Hypothalamus (tissue), 51 donors: ENCODE measurements at places on chromosomes 13 and 19.

- DNase-seq: no peak
Observed at GRCh38 chr13:100361504-100361903, 227.1 kb downstream of the GGACT start.

DNA sequence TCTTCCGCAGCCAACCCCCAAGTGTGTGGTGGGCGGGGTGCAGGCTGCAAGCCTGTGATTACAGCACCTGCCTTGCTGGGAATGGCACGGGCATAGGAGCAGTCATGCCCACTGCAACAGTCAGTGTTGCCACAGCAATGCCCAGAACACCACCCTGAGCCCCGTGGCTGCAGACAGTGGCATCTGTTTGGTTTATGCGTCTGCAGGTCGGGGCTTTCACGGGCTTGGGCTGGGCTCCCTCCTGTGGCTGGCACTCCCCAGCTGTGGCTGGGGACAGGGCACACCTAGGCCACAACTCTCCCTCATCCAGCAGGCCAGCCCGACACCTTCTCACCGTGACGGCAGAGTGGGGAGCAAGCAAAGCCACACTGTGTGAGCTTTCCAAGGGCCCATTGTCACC lies 115.3 kb upstream of the C1QTNF9B start:
- no peak for DNase-seq

GRCh38 chr19:39845172-39845571 lies 1.0 kb downstream of the FBL start:
- no peak for DNase-seq

GRCh38 chr13:44620057-44620456 lies 43.9 kb upstream of the TSC22D1 start:
- no peak for DNase-seq

DNA sequence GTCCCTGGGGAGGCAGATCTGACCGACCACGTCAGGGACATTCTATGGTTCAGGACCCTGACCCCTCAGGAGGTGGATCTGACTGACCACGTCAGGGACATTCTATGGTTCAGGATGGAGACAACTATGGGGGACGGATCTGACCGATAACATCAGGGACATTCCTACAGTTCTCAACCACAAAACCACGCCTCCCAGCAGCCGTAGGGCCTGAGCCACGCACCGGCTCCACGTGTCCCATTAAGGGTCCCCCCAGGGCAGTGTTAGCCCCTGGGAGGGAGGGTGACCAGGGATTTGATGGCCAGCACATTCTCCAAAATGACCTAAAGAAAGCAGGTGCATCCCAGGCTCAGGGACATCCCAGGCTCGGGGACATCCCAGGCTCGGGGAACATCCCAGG lies 49.0 kb upstream of the C13orf46 start:
- DNase-seq: no peak

DNA sequence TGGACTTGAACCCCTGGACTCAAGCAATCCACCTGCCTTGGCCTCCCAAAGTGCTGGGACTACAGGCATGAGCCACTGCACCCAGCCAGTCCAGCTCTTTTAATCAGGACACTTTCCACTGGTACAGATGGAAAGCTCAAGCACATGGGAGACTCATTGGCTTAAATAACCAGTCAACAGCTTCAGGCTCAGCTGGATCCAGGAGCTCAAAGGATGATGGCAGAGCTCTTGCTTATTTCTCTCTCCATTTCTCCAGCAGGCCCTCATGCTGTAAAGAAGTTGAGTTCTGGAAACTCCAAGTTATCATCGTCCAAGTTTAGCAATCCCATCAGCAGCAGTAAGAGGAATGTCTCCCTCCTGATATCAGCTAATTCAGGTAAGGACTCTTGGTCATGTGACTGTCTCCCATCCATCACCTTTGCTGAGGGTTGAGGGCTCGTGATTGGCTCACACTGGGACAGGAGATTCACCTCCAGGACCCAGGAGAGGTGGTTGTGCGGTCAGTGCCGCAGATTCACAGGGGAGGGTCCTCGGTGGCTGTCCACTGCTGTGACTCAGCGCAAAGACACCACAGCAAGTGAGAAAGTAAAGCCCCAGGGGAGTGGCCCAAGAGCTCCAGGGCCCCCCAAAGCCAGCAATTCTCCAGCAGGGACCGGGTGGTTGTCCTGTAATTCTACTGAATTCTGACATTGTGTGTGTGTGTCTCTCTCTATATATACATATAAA lies 5.1 kb downstream of the CCL25 start:
- no peak for DNase-seq

GRCh38 chr19:23957660-23958281 lies 43.1 kb downstream of the ZNF726 start:
- DNase-seq: no peak

DNA sequence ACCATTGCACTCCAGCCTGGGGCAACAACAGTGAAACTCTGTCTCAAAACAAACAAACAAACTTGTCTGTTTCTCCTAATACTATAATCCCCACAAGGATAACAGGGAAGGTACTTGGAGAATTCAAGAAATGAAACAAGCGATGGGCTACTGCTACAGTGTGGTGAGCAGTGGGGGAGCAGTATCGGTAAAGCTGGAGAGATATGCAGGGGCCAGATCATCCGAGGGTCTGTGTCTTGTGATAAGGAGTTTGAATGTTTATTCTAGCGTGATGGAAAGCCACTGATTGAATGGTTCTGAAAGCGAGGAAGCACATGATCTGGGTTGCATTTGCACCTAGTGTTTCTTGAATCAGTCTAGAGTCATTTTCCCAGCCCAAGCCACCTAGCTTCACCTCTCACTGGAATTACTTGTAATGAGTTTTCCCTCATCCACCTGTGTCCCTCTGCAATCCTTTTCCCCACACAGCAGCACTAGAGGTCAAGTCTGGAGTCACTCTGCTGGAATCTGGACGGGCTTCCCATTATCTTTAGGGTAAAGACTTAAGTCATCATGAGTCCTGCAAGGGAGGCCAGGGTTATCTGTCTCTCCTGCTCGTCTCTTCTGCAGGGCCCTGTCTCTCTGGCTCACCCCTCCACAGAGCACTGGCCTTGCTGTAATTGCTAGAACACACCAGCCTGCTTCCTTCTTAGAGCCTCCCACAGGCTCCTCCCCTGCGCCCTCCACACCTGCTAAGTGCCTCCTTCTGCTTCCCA lies 162.3 kb downstream of the KLF5 start:
- DNase-seq: no peak

GRCh38 chr13:113604186-113604585 lies 19.6 kb downstream of the TFDP1 start:
- DNase-seq: no peak

DNA sequence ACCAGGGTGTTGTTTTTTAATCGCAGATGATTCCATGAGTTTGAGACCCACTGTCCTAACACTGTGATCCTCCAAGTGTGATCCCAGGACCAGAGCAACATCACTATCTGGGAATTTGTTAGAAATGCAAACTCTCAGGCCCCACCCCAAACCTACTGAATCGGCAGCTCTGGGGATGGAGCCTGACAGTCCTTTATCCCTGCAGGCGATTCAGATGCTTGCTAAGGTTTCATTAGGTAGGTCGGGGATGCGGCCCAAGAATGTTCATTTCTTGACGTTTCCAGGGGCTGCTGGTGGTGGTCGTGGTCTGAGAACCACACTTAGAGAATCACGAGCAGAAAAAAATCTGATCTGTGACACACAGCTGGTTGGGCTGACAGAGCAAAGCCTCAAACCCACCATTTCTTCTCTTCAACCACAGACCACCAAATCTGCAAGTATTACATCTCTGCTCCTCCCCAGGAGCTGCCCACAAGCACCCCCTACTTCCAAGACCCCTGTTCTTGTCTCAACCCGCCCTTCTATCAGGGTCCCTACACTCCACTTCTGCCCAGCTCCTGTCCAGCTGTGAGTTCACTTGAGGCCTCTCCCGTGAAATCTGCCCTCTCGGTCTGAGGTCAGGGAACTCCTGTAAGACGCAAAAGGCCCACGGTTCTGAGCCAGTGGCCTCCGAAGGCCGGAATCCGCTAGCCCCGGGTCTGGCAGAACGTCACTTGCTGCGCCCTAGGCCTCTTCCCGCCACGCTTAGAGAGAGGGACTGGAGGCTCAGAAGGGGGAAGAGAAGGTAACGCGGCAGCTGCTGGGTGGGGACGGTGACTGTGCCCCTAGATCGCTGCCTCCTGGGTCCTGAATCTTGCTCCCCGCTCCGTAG lies 1.1 kb upstream of the FARP1 start:
- no peak for DNase-seq

GRCh38 chr13:100659578-100659977 lies 15.0 kb downstream of the TMTC4 start:
- DNase-seq: no peak

DNA sequence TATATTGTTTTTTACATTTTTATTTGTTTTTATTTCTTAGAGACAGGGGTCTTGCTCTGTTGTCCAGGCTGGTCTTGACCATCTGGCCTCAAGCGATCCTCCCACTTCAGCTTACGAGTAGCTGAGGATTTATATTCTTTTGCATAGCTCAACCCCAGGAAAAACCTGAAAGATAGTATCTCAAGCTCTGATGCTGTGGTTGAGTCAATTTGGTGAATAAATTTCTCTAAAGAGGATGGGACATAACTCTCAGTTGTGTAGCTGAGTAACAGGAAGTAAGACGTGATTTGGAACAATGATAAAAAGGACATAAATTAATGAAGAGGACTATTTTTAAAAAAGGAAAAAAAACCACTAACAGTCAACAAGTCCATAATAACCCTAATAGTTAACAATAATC lies 79.8 kb upstream of the TNFSF11 start:
- no peak for DNase-seq

- no peak for DNase-seq
Observed at GRCh38 chr19:34282611-34283519, 28.5 kb downstream of the GARRE1 start.

GRCh38 chr13:39450176-39450575 lies 152.8 kb downstream of the LHFPL6 start:
- no peak for DNase-seq

GRCh38 chr19:4376671-4376990 lies 23.7 kb downstream of the SH3GL1 start:
- no peak for DNase-seq

DNA sequence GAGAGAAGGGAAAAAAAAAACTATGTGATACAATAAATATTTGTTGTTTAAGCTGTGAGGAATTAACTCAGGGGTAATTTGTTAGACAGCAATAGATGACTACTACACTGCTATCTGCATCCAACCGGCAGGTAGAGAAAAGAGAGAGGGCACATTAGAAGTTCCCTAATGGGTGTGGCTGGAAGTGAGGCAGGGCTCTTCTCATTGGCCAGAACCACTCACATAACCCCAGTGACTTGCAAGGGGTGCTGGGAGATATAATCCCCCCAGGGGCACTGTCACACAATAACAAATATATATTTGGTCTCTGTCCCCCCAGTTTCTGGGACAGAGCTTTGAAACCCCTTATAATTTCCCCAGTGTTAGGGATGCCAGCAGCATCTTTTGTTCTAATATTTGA lies 24.3 kb downstream of the FGF21 start:
- DNase-seq: no peak

DNA sequence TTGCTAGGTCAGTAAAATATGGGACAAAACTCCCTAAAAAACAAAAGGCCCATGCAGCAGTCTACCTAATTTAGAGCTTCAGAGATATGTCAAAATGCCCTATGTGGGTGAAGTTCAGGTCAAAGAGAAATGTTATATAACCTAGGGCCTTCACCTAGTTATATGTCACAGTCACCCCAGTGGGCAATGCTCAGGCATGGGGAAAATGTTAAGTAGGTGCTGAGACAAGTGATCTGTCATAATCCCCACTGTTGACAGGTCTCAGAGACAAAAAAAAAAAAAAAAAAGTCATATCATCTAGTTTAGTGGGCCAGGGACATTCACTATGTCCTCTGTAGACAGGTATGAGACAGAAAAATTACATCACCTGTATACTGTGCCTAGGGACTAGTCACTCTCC lies 128.6 kb upstream of the ZNF91 start:
- DNase-seq: no peak

DNA sequence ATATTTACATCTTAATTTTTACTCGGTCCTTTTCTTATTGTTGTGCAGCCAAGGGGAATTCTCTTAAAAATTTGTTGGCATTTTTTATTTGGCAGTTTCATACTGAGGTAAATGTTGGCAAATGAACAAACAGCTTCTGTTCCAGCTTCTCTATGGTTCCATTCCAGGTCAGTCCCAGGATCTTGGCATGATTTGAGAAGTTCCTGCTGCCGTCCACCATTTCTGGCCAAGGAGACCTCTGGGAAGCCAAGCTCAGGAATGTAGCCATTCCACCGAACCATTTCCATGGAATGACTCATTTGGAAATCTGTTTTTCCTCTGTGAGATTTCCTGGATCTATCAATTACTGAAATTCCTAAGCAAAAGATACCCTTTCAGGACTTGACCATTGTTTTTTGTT lies 43.9 kb downstream of the SLC10A2 start:
- no peak for DNase-seq

- no peak for DNase-seq
Observed at GRCh38 chr19:45646345-45646698, 7.1 kb upstream of the EML2 start.

- DNase-seq: no peak
Observed at GRCh38 chr13:109773786-109774185, 12.6 kb downstream of the IRS2 start.

- peak; percentile 40 for DNase-seq
Observed at GRCh38 chr19:11560404-11561051, 1.5 kb upstream of the ELOF1 start.

DNA sequence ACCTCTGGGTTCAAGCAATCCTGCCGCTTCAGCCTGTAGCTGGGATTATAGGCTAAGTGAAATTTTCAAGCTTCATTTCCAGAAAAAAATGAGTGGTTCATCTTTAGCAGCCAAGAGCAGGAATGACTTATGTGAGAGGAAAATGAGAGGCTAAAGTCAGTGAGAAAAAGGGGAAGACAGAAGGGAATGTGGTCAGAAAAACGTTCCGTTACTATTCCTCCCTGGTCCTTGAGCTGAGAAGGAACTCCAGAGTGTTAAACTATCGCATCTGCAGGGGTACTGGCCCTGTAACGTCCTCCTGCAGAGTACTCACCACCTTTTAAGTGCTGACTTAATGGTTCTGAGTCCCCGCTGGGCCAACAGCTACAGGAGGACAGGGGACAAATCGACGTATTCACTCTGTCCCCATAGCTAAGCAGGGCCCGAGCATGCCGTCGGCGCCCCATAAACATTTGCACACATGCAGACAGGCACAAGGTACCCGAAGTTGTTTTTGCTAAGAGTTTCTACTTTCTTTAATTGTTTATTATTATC lies 88.1 kb downstream of the FLT1 start:
- DNase-seq: no peak

DNA sequence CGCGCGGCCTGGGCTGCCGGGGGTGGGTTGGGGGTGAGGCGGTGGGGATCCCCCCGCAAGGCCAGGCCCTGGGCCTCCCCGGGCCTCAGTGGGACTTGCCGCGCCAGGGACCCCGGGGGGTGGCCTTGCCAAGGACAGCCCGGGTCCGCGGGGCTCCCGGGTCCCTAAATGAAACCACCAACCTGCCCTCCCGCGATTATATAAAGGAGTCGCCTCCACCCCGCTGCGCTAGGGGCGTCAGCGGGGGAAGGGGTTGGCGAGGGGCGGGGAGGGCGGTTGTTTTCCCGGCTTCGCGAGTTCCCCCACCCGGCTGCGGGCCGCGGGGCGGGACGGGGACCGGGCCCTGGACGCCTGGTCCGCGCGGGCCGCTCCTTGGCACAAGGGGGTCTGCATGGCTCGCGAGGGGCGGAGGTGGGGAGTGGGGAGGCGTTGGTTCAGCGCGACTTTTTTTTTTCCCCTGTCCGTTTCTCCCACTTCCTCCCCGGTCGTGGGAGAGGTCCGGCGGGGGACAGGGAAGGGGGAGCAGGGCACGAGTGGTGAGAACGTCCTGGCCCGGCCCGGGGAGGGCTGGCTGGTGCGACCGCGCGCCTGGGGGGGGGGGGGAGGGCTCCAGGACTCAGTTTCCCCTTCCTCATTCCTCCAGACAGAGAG lies 822 bp upstream of the ZBTB7A start:
- DNase-seq: peak; percentile 20

GRCh38 chr19:35483089-35483488 lies 7.2 kb downstream of the KRTDAP start:
- DNase-seq: no peak
